Hematopoietic multipotent progenitor cell treated with erythropoietin and hydrocortisone succinate and interleukin-3 and kit ligand, for 6 days (in vitro differentiated cells): ENCODE measurements at places on chromosomes 7 and 10.

GRCh38 chr7:25698451-25699113 lies 453.4 kb upstream of the NFE2L3 start:
- no peak for DNase-seq

DNA sequence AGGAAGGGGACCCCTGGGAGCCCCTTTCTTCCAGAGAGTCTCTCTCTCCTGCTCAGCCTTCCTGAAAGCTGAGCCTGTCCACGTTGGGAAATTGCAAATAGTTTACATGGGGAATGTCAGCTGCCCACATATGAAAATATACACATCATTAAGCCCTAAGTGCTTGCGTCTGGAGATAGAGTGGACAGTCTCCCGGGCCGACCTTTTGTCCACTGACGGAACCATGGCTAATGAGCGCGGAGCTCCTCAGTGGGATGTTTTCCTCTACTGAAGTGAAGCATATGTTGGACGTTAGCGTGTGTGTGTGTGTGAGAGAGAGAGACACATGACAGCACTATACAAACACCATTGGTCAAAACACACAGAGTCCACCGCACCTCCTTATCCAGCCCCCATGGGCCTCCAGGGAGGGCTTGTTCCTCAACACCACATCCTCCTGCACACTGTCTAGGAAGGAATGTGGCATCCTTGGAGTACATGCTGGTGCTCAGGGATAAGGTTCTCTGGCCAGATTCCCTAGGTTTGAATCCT lies 128.4 kb downstream of the RGS10 start:
- no peak for DNase-seq

DNA sequence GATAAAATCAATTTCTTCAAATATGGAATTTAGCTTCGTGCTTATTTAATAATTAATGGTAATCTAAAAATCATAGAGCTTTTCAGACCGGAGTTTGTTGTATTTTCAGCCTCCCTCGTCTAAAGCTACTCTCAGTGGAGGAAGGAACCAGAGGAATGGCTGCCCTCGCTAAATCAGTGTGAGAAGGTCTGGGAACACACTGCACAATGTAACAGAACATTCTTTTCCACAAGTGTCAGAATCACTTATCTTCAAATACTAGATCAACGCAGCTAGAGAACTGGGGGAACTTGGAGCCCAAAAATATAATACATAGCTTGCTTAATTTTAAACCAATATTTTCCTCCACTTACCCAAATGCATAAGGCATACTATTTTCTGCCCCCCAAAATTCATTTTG lies 148.5 kb downstream of the MTERF1 start:
- DNase-seq, result no peak

GRCh38 chr7:116509982-116510579 lies 10.5 kb downstream of the CAV2 start:
- no peak for DNase-seq

- DNase-seq, result no peak
Measured at GRCh38 chr10:8705415-8705814, 650.9 kb downstream of the GATA3 start.

DNA sequence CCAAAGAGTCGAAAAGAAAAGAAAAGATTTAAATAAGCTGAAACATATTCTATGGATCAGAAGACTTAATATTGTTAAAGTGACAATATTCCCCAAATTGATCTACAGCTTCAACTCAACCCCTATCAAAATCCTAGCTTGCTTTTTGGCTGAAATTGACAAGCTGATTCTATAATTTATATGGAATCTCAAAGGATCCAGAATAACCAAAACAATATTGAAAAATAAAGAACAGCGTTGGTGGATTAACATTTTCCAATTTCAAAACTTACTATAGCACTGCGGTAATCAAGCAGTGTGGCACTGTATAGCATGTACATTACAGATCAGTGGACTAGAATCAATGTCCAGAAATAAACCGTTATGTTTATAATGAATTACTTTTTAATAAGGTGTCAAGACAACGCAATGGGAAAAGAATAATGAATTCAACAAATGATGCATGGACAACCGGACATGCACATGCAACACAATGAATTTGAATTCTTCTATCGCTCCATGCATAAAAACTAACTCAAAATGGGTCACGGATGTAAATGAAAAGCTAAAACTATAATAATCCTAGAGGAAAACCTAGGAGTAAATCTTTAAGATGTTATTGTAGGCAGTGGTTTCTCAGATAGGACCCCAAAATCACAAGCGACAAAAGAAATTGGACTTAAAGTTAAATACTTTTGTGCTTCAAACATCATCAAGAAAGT lies 1.6 kb upstream of the ALOX5 start:
- DNase-seq, result no peak

DNA sequence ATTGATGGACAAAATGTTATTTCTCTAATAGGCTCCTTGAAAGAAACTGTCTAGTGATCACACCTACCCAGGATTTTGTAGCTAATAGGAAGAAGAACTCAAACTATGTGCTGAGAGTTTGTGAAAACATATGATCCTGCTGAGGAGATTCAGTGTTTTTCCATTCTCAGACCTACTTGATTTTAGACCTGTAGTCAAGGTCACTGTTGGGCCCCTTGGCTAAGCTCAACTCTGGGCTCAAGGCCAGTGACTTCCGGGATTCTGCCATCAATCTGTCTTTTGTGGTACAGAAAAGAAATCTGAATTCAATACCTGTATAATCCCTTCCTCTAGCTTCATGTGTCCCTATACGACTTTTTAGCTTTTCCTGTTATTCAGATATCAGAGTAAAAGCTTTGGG lies 79.7 kb upstream of the FERD3L start:
- no peak for DNase-seq

DNA sequence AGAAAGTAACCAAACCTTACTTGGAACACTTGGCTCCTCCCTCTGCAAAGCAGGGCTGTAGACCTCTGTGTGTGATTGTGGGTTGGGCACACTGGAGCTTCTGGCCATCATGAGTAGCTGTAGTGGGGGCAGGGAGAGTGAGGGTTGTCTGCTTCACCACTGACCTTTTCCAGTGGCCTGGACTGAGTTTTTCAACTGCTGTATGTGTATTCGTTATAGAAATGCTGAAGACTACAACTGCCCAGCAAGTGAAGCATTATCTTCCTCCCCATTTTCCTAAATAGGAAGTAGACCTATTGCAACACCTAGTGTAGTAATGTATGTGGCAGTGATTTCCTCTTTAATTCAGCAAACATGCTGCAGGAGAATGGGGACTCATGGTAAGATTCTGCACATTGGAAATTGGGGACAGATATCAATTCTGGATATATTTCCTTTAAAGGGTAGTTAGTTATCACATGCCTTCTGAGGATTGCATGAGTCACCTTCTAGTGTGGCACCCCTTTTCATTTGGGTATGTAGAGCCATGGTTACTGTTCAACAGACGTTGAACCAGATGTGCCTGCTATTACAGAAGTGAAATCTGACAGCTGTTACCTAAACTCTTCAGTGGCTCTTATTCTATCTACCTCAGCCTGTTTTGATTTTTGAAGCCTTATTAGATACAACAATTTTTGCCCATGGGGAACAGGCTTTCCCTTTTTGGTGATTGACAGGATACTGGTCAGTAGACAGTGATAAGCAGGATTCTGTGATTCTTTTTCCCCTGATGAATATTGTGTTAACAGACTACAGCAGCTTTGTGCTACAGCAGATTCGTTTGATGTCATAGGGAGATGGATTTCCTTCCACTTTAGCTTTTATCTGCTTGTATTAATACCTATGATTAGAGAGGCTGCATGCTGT lies 130.9 kb downstream of the SND1 start:
- DNase-seq, result peak; percentile 23
